ENCODE measurements at places on chromosomes 5 and 9. TPM values are rescaled to one million over a fixed set of nuclear protein-coding genes. Genes with fewer than 3 reads are reported as not detected.

ZNF354B gene
- total RNA-seq: 9.5 TPM

LVRN gene
- total RNA-seq: 0.64 TPM

GRCh38 chr9:107770716-107771115, 281.1 kb upstream of the KLF4 start:
- no peaks in the 10 kb centered on the region for H3K4me1 ChIP-seq
- H3K4me3 ChIP-seq: no peak overlapping the region
- no peak for DNase-seq
- H3K27ac ChIP-seq: no peak overlapping the region
- no peaks in the 10 kb centered on the region for H3K36me3 ChIP-seq
- peaks cover 2% of the 10 kb centered on the region for H3K27me3 ChIP-seq

- H3K27me3 ChIP-seq: no peaks in the 10 kb centered on the region
- H3K4me1 ChIP-seq: no peaks in the 10 kb centered on the region
These were observed 343.1 kb downstream of the BRINP1 start for GRCh38 chr9:119026120-119026519.

IFNB1 gene
- total RNA-seq: 3.2 TPM

DNA sequence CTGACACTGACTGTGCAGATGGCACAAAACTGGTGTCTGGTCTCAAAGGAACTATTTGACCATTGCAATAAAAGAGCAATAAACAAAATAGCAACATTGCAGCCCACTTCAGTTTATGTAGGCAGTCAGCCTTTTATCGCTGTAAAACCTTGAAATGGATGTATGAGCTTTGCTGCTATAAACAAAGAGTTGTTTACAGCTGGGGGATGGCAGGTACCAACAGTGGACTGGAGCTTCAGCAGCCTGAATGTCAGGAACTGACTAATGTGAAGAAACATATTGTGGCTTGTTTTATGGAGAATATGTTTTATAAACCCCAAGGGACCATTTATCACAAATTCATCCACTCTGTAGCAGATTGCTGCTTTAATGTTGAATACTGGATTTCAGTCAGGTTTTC, 78.0 kb downstream of the PTPRD start:
- H3K4me1 ChIP-seq: no peaks in the 10 kb centered on the region
- H3K4me3 ChIP-seq: no peak overlapping the region

- H3K4me1 ChIP-seq: peaks cover 16% of the 10 kb centered on the region
- DNase-seq: peak; percentile 36
- no peak overlapping the region for H3K27ac ChIP-seq
- H3K4me3 ChIP-seq: no peak overlapping the region
These were observed 16.7 kb upstream of the KIF27 start for GRCh38 chr9:83937861-83938455.
